Activated T-helper 1 cell treated with anti-CD3 and anti-CD28 coated beads, Interleukin-12 subunit alpha, Interleukin-12 subunit beta, Interleukin-2, Interleukin-4 antibody, amounts not matched to agents 30 ng/mL and 10 ng/mL and 1 ng/mL, durations not matched to agents 14 hours and 24 hours and 36 hours (primary cell): ENCODE measurements at places on chromosomes 11 and 22. TPM values are rescaled to one million over a fixed set of nuclear protein-coding genes. Genes with fewer than 3 reads are reported as not detected.

The OVCH2 gene
- total RNA-seq: not detected in 2 replicates

The CCDC88B gene
- total RNA-seq: 133 and 137 TPM in 2 replicates

- no peak for DNase-seq
These were observed 9.2 kb downstream of the KCNC1 start for GRCh38 chr11:17743808-17744119.

- DNase-seq: no peak
These were observed 4.0 kb downstream of the SLN start for GRCh38 chr11:107707807-107708206.

The MRGPRX3 gene
- total RNA-seq: not detected in 2 replicates

The PTPN5 gene
- total RNA-seq: not detected in 2 replicates

The PLAAT5 gene
- total RNA-seq: not detected in 2 replicates

GRCh38 chr11:64643256-64643881, 52.3 kb downstream of the SLC22A12 start:
- DNase-seq: no peak

GRCh38 chr11:60566776-60567175, 51.6 kb downstream of the MS4A13 start:
- no peak for DNase-seq

GRCh38 chr11:114610550-114610949, 15.0 kb upstream of the NXPE4 start:
- no peak for DNase-seq

DNA sequence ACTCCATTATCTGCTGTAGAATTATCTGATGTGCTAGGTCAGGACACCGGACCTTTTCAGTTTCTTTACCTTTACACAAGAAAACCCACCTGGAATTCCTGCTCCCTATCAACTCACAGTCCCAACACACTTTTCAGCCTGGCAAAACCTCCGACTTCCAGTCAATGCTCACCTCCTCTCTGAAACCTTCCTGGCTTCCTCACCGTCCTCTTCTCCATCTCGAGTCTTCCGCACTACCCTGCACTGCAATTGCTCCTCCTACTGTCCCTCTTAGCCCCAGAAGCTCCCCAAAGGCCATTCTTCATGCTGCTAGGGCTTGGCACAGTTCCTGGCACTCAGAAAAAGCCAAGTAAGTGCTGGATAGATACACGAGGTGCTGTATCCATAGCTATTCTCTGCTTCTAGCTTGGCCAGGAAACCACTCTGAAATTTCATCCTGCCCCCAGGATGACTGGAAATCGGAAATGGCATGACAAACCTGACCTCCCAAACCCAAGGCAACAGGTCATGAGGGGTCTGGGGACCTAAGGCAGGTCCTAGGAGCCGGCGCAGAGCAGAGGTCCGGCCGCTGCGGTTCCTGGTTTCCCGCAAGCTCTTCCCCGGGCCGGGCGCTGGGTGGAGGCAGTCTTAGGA, 702 bp downstream of the SYN3 start:
- DNase-seq: no peak
